Fibroblast of pulmonary artery (primary cell): ENCODE measurements at places on chromosomes 12 and 14.
A peak's percentile ranks its signal among the peaks of the same experiment; 100 is the strongest.

- DNase-seq: no peak
Measured at GRCh38 chr12:117622741-117623140, 261.3 kb upstream of the NOS1 start.

DNA sequence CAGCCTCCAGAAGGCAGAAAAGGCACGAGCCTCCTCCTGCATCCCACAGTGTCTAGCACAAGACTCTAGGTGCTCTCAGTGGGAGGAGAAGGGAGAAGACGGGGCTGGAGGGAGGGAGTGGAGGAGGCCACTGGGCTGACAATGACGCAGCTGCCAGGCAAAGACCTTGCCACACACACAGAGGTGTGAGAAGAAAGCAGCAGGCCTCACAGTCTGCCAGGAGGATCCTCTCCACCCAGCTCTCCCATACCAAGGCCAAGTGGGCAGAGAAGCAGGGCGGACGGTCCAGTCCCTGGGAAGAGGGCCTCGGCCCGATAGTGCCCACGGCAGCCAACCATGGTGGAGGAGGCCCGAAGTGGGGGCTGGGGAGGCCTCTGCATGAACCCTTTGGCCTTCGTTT is 78.9 kb downstream of the NCOR2 start:
- DNase-seq: no peak

- DNase-seq: peak; percentile 96
Measured at GRCh38 chr12:49088150-49088931, 6.3 kb downstream of the DHH start.

DNA sequence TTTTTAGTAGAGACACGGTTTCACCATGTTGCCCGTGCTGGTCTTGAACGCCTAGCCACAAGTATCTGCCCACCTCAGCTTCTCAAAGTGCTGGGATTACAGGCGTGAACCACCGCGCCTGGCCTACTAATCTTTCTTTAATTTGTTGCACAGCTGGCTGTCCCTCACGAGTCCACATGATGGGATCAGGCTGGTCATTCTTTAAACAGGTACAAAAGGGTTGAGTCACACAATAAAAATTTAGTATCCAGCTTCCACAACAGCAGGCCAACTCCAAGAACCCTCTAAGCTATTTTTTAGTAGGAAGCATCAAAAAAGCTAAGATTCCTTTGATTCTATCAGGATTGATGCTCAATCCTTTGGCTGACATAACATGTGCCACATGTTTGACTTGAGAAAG is 17.8 kb downstream of the SINHCAF start:
- DNase-seq: no peak

GRCh38 chr14:29311983-29312382 is 545.4 kb downstream of the FOXG1 start:
- peak; percentile 3 for DNase-seq

DNA sequence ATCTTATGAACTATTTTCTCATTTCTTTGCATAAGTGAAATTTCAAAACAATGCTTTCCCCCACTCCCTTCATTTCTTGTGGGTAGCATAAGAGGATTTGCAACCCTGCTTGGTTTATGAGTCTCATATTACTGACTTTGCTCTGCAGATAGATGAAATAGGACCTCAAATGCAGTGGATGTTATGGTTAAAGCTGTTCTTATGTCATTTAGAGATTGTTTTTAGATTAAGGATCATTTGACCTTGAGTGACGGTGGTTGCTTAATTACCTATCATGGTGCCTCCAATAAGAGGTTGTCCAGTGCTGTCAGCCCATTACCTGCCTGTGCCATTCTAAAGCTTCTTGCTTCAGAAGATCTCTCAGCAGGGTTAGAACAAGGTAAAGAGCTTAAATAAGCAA is 351.4 kb upstream of the ATP2B1 start:
- DNase-seq: no peak

- no peak for DNase-seq
Measured at GRCh38 chr12:60577607-60578006, 981.8 kb downstream of the SLC16A7 start.

DNA sequence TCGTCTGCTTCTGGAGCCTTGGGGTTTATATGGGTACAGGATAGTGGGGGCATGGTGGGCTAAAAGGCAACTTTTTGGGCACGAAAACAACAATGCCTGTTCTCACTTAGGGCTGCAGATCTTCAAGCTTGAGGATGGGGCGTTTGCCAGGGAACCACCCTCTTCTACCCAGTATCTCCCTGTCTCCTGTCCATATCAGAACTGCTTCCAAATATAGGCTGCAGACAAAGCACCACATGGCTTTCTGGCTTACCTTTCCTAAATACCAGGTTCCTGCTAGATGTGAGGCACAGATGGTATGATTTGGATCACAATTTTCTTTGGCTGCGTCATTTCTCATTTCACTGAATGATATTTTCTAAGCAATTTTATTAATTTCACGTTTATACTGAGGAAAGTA is 70.4 kb downstream of the CMAS start:
- no peak for DNase-seq

GRCh38 chr12:57803319-57803893 is 15.1 kb downstream of the AVIL start:
- DNase-seq: peak; percentile 69

DNA sequence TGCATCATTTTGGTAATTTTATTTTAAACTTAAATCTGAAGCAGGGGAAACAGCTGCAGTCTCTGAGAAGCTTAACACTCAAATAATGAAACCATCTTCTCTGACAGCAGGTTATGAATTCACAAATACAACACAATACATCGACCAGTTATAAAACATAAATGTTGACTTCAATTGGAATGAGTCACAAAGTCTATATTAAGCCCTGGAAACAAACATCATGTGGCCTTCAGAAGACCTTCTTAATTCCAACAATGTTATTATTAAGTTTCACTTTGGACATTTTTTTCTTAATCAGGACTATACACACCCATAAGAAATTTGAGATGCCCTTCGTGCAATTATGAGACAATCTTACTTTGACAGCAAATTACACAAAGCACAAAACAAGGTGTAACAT is 68.9 kb downstream of the CEP128 start:
- DNase-seq: no peak

DNA sequence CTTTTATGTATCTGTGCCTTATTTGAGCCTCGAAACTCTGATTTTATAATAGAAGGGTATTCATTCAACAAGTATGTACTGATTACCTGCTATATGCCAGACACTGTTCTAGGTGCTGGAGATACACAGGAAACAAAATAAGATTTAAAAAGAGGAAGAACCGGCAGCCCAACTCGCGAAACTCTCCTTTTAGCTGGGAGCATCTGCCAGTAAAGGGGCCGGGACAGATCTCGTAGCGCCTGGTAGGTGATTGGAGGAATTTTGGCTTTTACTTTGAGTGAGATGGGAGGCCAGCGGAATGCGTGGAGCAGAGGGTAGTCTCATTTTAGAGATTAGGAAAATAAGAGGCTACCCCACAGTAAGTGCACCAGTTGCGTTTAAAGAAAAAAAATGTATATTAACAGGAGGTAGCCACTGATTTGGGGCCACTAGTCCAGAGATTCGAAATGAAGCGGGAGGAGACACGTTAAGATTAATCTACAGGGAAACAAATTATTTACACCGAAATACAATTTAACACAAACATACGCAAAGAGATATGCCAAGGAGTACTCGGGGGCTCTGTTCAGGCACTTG is 520 bp upstream of the MON2 start:
- peak; percentile 42 for DNase-seq

GRCh38 chr14:29310757-29311156 is 544.2 kb downstream of the FOXG1 start:
- DNase-seq: peak; percentile 68

DNA sequence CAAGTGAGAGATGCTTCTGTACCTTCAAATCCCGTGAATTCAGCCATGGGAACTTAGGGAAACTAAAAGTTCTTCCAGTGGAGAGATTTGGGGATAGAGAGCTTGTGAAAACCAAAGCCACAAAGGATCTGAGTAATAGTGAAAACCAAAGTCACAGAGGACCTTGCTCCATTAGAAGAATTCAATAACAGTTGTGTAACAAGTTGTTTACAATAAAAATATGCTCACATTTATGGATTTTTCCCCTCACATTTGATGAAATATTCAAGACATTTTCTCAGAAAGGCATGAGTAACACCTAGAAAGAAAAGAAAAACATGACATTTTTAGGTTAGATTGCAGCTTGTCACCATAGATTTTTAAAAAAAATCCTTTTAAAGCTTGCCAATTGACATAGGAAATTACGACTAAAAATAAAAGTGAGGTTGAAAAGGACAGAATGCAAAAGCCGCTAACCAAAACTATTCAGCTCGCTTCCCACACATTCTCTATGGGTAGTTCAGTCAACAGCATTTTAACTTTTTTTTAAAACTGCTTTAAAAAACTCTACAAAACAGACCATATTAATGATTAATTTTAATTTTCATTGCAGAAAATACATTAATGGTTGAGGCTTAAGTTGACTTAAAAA is 113.2 kb downstream of the CAND1 start:
- no peak for DNase-seq

- DNase-seq: no peak
Measured at GRCh38 chr12:123847019-123847418, 84.9 kb downstream of the DNAH10 start.

- no peak for DNase-seq
Measured at GRCh38 chr12:34346372-34347034, 324.2 kb downstream of the ALG10 start.

DNA sequence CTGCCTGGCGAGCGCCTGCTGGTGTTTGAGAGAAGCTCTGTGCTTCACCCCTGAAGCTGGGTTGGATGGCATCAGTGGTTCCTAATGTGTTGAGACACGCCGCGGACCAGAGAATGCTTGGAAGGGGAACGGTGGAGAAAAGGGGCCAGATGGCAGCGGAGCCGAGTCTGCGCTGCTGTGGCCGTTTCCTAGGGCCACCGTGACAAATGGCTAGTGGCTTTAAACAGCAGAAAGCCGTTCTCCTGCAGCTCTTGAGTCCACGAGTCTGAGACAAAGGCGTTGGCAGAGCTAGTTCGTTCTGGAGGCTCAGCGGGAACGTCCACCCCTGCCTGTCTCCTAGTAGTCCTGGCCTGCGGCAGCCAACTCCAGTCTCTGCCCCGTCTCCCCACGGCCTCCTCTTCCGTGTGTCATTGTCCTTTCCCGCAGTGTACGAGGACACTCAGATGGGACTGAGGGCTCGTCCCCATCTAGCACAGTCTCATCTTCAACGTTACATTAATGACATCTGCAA is 103.6 kb downstream of the ADGRD1 start:
- no peak for DNase-seq

GRCh38 chr12:3931776-3932175 is 58.6 kb upstream of the PARP11 start:
- no peak for DNase-seq

DNA sequence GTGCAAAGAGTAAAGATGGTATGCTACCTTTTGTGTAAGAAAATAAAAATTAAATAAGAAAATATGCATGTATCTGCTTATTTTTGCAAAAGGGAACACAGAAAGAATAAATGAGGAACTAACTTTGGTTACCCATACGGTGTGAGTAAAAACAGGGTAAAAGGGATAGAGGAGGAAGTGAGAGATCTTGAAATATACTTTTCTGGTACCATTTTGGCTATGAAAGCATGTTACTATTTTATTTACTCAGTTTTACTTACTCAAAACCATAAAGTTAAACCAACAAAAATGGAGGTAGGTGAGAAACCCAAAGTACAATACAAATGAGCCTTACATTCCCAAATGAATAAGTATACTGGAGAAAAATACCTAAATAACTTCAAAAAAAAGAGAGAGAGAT is 122.0 kb upstream of the EGLN3 start:
- DNase-seq: no peak

DNA sequence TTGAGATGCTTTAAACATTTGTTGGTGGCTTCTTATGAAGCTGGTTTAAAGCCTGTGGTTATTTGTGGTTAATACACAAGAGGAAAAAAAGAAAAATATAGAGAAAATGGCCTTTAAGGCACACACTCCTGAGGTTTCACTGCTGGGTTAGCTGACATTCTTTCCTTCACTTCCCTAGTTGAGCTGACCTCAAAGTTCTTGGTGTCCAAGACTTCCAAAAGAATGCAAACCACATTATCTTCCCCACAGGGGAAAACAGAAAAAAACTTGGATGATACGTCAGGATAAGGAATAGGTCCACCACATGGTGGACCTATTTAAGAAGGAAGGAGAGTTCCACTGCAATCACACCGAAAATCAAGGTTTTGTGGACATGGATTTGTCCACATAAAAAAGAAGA is 94.3 kb downstream of the SLC25A21 start:
- DNase-seq: no peak

GRCh38 chr14:39050389-39050788 is 52.6 kb downstream of the SEC23A start:
- DNase-seq: peak; percentile 65

DNA sequence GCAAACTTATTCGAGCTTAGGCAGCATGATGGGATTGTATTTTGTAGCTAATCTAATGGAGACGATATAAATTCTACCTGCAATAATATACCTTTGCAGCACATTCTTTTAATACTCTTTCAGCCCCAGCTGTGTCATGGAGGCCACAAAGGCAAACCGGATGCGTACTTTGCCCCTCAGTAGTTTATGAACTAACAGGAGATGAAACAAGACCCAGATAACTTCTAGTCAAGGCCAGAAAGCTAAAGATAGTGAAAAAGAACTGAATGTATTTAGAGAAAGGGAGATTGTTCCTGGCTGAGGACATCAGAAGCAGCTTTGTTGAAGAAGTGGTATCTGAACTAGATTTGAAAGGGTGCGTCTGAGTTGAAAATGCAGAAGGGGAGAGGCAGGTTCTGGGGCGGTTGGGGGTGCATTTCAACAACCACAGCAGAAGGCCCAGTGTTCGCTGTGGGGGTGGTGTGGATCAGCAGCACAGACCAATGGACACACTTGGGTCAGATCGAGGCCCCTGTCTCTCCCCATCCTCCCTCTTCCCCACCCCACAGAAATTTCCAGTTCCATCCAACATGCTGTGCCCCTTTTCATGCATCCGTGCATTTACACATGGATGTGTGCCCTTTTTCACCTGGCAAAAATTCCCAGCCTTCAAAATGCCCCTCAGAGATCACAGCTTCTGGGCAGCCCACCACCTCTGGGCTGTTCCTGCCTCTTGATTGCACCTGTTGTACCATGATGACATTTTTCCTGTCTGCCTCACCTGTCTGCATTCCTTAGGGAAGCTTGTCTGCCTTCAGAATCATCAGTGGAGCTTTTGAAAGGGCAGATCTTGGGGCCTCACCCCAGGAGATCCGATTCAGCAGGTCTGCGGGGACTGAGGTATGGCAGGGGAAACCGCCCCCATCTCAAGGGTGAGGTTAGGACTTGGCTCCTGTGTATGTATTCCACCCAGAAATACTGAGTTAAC is 2.2 kb downstream of the ZNF839 start:
- no peak for DNase-seq

DNA sequence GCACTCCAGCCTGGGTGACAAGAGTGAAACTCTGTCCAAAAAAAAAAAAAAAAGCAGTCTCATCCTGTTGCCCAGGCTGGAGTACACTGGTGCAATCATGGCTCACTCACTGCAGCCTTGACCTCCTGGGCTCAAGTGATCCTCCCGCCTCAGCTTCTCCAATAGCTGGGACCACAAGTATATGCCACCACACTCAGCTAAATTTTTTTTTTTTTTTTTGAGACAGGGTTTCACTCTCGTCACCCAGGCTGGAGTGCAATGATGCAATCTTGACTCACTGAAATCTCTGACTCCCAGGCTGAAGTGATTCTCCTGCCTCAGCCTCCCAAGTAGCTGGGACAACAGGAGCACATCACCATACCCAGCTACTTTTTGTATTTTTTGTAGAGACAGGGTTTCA is 5.2 kb upstream of the CNPY2 start:
- no peak for DNase-seq
